Endothelial cell of umbilical vein (primary cell): ENCODE measurements at places on chromosomes 3 and 15. TPM values are rescaled to one million over a fixed set of nuclear protein-coding genes. Genes with fewer than 3 reads are reported as not detected.

GRCh38 chr3:149114458-149114857 lies 15.0 kb upstream of the HPS3 start:
- no peak for DNase-seq
- H3K4me1 ChIP-seq: no peaks in the 10 kb centered on the region
- H3K36me3 ChIP-seq: no peaks in the 10 kb centered on the region
- no peaks in the 10 kb centered on the region for H3K27me3 ChIP-seq
- no peak overlapping the region for H3K4me3 ChIP-seq
- no peak overlapping the region for H3K27ac ChIP-seq

GRCh38 chr3:173933113-173933512 lies 535.6 kb downstream of the NLGN1 start:
- no peak for DNase-seq
- H3K27ac ChIP-seq: no peak overlapping the region
- H3K4me1 ChIP-seq: peaks cover 5% of the 10 kb centered on the region
- no peaks in the 10 kb centered on the region for H3K36me3 ChIP-seq

- no peaks in the 10 kb centered on the region for H3K36me3 ChIP-seq
- H3K4me1 ChIP-seq: peaks cover 3% of the 10 kb centered on the region
- no peaks in the 10 kb centered on the region for H3K27me3 ChIP-seq
- no peak for DNase-seq
Observed at GRCh38 chr15:88147760-88148159, 108.8 kb downstream of the NTRK3 start.

DNA sequence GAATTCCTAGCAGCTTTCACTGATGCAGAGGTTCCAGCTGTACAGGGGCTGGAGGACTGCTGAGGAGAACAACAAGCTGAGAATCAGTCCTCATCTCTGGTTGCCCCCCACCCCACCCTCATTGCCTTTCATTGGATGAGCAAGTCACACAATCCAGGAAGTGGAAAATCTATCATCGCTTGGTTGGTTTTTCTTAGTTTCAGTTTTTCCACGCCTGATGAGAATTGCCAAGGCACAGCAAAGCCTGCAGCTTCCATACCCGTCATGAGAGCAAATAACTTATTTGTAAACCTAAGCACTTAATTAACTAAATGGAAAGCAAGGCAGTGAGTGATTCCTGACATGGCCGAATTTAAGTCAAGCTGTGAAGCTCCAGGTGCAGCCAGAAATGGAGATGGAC lies 21.4 kb upstream of the LIPC start:
- no peak overlapping the region for H3K27ac ChIP-seq
- peak; percentile 20 for DNase-seq
- H3K4me3 ChIP-seq: no peak overlapping the region
- H3K4me1 ChIP-seq: no peaks in the 10 kb centered on the region

Gene STRIT1
- total RNA-seq: not detected in 2 replicates

Gene MST1R
- total RNA-seq: 0.93 and 1.5 TPM in 2 replicates

- H3K4me1 ChIP-seq: peaks cover 13% of the 10 kb centered on the region
- H3K4me3 ChIP-seq: no peak overlapping the region
- peak overlapping the region; percentile 24 for H3K27ac ChIP-seq
- no peaks in the 10 kb centered on the region for H3K36me3 ChIP-seq
Observed at GRCh38 chr3:23650371-23651140, 155.2 kb upstream of the UBE2E1 start.
